ENCODE measurements at places on chromosomes 5 and 9.

DNA sequence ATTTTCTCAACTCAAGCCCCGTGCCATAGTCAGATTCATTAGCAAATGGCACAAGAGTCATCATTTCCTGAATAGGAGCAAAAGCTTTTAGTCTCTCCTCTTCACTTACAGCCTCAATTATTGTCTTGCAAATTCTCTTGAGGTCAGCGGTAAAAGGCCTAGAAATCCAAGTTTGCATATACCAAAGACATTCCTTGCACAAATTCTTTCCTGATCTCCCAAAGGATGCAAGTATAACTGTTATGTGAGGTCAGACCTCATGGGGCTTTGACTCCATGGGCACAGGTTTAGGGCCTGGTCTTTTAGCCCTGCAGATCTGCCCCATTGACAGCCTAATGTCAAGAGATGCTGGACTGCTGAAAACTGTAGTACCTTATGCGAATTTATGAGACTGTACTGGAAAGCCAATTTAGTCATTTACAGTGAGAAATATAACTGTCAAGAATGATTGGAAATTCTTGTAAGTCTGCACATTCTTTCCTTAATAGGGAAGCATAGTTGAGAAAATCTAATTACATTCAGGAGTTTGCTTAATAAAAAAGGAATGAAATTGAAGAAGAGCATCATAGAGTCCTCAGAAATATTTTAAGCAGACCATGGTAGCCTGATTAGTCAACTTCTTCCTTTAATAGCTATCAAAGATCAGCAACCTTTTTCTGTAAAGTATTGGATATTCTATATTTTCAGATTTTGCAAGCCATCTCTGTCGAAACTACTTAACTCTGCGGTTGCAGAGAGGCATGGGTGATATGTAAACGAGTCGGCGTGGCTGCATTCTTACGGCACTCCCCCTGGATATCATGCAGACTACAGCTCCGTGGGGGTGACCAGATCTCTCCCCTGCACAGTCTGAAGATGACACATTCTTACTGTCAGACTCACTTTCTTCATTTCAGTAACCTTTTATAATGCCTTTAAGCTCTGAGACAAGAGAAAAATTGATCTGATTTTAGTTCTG, 45.2 kb downstream of the GCNT4 start:
- no peak for DNase-seq

DNA sequence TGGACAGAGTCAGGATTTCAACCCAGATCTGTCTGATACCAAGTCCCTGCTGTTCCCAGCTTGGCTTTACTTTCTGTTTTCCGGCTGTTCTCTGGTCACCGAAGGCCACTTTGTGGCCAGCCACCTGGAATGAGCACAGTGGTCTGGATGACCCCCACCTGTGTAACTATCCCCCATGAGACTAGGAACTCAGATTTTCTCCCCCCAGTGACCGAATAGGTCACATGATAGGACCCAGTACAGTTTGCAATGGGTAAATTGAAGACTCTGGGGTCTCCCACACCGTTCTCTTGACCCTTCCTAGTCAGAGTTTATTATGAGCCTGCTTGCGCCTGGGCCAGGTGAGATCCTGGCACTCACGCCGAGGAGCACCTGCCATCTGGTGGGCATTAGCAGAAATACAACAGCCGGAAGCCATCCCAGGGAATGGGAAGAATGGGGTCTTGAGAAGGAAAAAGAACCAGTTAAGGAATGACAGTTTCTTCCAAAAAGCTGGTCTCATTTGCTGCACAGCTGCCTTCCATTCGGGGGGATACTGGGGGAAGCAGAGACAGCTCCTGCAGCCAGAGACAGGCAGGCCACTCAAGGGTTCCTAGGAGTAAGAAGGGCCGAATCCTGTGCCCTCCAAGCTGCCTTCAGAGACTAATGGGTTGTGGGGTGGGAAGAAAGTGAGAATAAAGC, 7.1 kb downstream of the PHYHD1 start:
- peak; percentile 75 for DNase-seq

DNA sequence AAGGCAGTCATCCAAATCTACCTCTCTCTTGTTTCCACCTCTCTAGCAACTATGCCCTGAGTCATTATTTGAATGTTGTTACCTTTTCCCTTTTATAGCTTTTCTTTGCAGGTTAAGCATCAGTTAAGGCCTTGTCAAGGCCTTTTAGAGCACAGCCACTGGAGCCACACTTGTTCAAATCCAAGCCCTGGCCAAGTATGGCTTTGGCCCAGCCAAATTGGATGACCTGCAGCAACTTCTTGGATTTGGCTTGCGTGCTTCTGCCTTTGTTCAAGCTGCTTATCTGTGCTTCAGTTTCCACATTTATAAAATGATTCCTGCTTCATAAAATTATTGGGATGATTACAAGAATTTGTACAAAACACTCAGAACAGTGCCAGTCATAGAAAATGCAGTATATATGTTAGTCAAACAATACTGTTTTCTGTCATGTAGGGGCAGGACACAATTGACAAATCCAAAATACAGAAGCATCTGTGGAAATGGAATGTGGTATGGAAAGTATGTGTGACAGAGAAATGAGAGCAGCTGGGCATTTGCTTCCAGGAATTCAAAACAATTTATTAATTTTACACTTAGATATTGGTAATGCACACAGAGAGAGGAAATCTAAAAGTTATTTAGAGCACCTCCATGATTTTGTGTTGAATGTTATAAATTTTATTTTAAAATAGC, 17.9 kb upstream of the RLN1 start:
- no peak for DNase-seq

- no peak for DNase-seq
These were observed 9.9 kb downstream of the SLC36A3 start for GRCh38 chr5:151293624-151294023.

DNA sequence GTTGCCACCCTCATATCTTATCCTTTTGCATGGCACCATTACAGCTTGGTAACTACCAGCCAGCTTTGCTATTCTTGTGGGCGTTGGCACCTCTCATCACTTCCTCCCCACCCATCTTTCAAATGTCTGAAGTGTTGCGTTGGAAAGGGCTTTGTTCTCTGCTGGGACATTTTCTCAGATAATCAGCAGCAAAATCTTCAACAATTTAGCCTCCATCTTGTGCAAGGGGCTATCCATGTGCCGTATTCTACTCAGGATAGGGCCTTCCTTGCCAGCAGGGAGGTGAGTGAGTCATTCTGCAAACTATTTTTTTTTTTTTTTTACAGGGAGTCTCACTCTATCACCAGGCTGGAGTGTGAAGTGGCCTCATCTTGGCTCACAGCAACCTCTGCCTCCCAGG, 62.1 kb upstream of the NUDT12 start:
- no peak for DNase-seq

DNA sequence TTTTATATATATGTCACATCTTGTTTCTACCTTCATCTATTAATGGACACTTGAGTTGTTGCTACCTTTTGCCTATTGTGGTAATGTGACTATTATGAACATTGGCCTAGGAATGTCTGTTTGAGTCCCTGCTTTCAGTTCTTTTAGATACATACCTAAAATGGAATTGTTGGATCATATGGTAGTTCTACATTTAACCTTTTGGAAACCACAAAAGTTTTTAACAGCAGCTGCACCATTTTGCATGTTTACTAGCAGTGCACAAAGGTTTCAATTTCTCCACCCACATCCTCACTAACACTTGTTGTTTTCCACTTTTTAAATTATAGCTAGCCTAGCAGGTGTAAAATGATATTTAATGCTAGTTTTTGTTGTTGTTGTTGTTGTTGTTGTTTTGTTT, 88.4 kb downstream of the GALNT10 start:
- no peak for DNase-seq

- DNase-seq, result no peak
These were observed 21.2 kb downstream of the TXNDC8 start for GRCh38 chr9:110316261-110317075.

- no peak for DNase-seq
These were observed 72.0 kb upstream of the COL5A1 start for GRCh38 chr9:134569626-134570025.

DNA sequence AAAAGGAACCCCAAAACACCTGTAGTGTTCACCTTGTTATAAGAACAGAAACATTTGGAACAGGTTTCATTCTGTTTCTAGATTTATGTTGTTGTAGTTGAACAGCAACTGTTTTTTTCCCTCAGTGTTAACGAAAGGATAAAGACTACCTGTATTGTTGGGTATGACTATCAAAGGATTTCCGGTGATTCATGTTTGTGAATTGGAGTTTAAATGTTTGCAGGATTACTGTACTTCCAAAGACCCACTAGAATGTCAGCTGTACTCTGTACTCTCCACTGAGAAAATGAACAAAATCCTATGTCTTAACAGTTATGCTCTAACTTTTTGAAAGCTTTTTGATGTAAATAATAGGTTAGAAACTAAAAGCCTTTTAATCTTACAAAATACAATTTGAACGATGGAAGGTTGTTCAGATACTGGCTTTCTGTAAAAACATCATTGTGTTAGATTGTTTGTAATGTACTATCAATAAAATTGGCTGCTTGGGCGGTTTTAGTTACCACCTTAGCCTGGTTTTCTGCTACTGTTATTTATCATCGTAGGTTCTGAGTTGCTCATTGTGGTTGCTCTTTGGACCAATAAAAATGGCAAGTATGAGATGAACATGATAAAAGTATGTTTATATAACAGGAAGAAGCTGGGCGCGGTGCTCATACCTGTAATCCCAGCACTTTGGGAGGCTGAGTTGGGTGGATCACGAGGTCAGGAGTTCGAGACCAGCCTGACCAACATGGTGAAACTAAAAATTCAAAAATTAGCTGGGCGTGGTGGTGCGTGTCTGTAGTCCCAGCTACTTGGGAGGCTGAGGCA, 44.1 kb downstream of the DCP2 start:
- DNase-seq, result no peak

- DNase-seq, result no peak
These were observed 34.3 kb downstream of the ZNF462 start for GRCh38 chr9:106897236-106897635.

- no peak for DNase-seq
These were observed 74.6 kb downstream of the UBAP1 start for GRCh38 chr9:34253460-34253837.

DNA sequence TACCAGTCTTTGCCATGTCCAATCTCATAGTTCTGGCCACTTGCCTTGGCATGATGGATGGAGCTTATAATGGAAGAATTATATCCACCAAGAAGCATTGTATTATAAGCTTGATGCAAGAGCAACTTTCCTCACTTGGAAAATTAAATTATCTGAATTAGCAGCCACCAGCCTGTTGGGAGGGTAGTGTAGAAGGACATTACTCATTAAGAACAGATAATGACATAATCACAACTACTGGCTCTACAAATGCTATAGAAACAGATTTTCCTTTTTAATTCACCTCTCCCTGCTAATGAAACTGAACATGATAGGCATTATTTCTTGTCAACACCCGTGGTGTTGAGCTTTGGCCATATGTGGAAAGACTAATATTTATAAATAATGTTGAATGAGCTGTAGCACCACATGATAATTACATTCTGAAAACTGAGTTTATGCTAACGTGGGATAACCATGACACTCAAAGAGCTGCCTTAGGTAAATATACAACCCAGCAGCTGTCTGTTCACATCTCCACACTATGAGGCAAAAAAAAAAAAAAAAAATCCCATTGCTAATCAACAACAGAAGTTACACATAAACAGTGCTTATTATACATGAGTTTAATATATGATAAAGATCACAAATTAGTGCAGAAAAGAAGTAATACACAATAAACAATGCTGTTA, 48.1 kb upstream of the NR4A3 start:
- no peak for DNase-seq

DNA sequence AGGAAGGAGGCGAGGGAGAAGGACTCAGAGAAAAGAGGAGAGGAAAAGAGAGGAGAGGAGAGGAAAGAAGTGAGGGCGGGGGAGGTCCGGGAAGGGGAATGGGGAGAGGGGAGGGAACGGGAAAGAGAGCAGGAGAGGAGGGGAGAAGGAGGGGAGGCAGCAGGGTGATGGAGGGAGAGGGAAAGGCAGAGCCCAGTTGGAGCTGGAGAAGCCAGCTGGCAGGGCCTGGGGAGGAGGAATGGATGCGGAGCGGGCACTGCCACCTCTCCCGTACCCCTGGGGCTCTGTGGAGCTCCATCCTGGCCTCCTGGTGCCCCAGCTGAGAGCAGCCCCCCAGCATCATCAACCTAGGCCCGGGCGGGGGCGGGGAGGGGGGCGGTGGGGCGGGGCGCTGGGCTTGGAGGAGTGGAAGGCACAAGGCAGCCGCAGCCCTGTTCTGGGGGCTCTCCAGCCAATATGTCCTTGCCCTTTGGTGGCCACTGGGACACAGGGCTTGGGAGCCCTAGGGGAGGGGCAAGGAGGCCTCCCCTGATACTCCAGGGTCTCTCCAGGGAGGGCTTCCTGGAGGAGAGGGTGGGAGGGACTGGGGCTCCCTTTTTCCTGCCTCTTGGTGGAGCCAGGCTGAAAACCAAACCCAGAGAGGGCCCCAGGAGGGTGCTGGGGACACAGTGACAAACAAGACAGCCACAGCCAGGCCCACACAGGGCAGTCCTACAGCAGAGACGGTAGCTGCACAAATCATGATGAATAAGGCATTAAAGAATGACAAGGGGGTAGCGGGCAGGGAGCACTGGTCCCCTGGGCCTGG, 123.7 kb downstream of the C9orf50 start:
- DNase-seq, result no peak

DNA sequence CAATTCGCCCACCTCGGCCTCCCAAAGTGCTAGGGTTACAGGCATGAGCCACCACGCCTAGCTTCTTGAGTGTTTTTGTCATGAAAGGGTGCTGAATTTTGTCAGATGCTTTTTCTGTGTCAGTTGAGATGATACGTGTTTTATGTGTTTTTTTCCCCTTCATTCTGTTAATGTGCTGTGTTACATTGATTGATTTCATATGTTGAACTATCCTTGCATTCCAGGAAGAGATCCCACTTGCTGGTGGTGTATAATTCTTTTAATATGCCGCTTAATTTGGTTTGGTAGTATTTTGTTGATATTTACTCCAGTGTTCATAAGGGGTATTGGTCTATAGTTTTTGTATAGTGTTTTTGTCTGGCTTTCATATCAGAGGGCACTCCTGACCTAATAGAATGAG, 13.6 kb downstream of the ZBTB43 start:
- no peak for DNase-seq

GRCh38 chr5:118906947-118907346, 81.4 kb downstream of the DTWD2 start:
- no peak for DNase-seq

GRCh38 chr5:130045334-130045733, 141.1 kb downstream of the CHSY3 start:
- no peak for DNase-seq

GRCh38 chr5:75050415-75050814, 1.9 kb downstream of the GCNT4 start:
- DNase-seq, result peak; percentile 48

All from K562 (cell line).